ENCODE measurements at places on chromosomes 4 and X.
A peak's percentile ranks its signal among the peaks of the same experiment; 100 is the strongest.

GRCh38 chr4:142530728-142531127 is 315.4 kb downstream of the INPP4B start:
- DNase-seq, result no peak

GRCh38 chr4:79865201-79865597 is 207.8 kb downstream of the ANTXR2 start:
- DNase-seq, result no peak

DNA sequence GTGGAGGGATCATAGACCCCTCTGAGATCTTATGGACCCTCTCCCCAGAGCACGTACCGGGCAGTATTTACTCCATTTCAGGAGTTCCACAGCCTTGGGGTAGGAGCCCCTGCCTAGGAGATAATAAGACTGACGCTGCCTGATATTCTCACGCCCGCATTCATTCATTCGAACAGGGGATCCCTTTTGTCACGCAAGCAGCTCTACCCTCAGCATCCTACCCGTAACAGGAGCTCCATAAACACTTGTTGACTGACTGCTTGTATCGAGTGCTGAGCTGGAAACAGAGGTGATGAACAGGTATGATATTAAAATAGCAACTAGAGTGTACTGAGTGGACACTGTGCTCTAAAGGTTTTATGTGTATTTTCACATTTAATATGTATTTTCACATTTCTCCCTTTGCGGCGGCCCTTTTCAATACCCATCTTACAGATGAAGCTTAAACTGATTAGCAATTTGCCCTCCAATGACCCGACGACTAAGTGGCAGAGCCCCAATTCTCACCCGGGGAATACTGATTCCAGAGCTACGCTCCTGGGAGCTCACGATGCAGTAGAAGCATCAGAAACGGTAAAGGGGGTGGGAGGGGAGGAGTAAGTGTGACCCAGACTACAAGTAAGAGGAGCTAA is 888 bp downstream of the RAB28 start:
- no peak for DNase-seq

- no peak for DNase-seq
Observed at GRCh38 chr4:94420356-94420755, 31.4 kb upstream of the PDLIM5 start.

DNA sequence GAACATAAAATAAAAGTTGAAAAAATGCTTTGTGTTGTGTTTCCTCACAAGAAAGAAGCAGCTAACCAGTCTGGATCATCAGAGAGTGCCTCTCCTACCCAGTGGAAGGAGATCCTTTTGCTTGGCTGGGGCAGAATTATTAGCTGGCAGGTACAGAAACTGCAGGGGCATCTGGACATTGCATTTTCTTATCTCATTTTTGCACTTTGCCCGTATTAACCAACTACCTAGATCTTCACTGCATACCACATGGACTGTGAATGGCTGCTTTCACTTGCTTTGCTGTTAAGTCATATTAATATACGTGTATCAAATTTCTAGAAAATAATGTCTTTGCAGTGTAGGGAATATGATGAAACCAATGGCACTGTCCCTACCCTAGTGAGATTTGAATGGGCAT is 52.9 kb upstream of the PDGFRA start:
- DNase-seq, result no peak

- DNase-seq, result no peak
Observed at GRCh38 chr4:139554642-139554892, 1.5 kb downstream of the SETD7 start.

DNA sequence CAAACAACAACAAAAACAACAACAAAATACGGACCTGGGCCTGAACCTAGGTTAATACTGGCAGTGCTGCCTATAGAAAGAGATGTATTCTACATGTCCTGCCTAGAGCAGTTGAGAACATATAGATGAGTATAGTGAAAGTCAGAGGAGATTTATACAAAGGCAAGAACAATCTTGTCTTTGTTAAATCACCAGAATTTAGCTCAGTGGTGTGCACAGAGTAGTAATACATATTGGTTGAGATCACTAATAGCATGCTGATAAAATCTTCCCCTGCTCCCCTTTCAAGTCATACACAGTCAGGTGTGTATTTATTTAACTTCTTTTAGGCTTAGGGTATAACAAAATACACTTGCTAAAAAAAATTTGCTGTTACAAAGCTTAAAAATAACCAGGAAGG is 247.8 kb downstream of the ADGRL3 start:
- DNase-seq, result no peak

GRCh38 chrX:47327902-47328301 is 42.5 kb upstream of the ZNF157 start:
- no peak for DNase-seq

DNA sequence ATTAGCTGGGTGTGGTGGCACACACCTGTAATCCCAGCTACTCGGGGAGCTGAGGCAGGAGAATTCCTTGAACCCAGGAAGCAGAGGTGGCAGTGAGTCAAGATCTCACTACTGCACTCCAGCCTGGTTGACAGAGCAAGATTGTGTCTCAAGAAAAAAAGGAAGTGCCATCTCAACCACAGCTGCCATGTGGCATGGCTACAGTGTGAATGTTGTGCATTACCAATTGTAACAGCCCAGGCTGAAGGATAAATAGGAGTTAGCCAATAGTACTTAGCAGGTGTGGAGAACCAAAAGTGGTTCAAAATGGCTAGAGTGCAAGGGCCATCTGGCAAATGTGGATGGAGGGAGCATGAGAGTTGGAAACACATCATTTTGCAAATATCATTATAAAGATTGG is 28.9 kb downstream of the SLC25A5 start:
- DNase-seq, result no peak

DNA sequence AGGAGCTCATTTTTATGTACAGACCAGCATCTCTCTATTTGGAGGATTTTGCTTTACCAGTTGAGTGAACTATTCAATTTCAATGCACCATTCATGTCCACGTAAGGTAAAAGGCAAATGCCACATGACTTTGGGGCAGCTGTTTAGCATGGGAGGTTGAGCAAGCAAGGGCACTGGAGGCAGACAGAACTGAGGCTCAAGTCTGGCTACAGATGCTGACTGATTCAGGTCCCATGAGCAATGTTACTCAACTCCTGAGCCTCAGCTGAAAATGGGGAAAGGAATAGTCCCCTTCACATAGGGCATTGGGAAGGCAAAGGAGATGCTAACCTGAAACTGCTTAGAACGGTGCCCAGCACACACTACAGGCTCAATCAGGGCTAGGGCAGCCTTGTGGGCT is 93.0 kb upstream of the MTM1 start:
- no peak for DNase-seq

DNA sequence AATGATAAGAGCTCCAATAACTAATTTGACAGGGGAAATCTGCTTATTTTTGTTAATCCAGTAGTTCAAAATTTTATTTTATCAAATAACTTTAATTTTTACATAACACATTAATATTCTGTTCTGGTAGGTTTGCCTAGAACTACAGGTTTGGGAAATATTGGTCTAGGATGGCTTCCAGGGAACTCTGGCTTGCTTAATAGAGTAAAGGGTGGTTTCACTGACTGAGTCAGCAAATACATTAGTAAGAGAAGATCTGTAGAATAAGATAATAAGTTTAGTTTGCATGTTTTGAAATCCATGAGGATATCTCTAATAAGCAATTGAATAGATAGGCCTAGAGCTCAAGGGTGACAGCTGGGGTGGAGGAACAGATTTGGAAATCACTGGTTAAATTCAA is 500.7 kb downstream of the ZNF674 start:
- DNase-seq, result peak; percentile 5

DNA sequence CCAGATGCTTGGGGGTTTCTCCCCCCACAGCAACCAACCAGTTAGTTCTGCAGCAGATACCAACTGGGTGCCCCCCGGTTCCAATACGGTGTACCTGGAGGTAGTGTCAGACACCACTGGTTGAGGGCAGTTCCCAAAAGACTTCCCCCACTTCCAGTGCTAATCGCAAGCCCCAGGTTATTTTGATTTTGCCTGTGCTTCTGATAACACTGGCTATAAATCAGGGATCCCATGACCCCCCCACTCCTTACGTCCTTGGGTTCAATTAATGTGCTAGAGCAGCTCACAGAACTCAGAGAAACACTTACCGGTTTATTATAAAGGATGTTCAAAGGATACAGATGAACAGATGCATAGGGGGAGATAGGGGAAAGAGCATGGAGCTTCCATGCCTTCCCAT is 5.5 kb downstream of the CLCN3 start:
- DNase-seq, result no peak

All from trophoblast cell (in vitro differentiated cells and primary cell).